ENCODE measurements at places on chromosomes 5 and 9. TPM values are rescaled to one million over a fixed set of nuclear protein-coding genes. Genes with fewer than 3 reads are reported as not detected.

DNA sequence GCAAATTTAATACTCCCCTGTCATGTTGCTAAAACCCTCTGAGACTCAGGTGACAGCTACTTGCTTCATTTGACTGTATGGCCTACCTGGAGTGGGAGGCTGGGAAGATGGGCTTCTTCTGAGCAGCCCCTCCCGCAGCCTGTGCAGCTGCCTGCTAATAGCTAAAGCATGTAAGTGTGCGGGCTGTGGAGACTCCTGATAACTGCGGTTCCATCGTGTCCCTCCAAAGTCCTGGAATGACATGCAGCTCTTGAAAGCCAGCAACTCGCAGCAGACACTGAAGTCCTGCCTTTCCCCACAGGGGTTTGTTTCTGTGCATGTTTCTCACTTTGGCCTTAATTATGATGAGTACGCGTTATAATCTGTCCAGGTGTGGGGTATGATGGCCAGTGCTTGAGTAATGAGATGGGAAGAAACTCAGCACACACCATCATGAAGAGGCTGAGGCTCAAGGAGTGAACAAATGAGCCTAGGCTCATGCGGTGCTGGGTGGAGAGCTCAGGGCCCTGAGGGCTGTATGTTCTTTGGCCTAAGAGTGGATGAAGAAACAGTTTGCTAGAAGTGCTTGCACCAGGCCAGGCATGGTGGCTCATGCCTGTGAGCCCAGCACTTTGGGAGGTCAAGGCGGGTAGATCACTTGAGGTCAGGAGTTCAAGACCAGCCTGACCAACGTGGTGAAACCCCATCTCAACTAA is 119.1 kb downstream of the DOCK2 start:
- no peak for DNase-seq

GRCh38 chr5:113397046-113397445 is 37.7 kb downstream of the TSSK1B start:
- no peak for DNase-seq

- no peak for DNase-seq
Measured at GRCh38 chr9:70403618-70404025, 10.8 kb downstream of the KLF9 start.

GRCh38 chr5:172973127-172973916 is 10.2 kb upstream of the ATP6V0E1 start:
- DNase-seq, result no peak

DNA sequence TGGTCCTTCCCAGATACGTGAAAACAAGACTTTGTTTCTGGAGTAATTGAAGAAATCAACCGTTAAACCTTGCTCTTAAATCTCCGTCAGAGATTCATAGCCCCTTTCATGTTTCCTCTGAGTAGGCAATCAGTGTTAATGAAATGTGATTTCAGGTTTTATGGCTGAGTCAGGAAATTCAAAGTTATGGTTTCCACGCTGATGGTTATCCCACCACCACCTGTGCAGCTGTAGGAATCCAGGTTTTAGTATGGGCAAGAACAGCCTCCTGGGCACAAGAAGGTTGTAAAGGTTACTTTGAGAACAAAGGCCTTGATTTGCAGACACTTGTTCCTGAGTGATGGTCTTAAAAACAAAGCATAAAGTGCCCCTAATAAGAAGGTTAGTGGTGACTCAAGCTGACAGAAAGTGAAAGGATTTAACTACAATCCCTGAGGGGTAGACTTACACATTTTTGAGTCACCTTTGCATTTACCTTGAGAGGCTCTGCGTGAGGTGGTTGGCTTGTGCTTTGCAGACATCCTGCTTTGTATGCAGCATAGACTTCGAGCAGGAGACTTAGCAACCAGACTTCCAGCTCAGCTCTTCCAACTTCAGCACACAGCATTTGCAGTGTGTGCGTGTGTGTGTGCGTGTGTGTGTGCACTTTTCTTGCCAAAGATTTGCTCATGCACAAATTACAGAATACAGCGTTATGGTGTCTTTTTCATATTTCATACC is 159.6 kb downstream of the TLE4 start:
- no peak for DNase-seq

DNA sequence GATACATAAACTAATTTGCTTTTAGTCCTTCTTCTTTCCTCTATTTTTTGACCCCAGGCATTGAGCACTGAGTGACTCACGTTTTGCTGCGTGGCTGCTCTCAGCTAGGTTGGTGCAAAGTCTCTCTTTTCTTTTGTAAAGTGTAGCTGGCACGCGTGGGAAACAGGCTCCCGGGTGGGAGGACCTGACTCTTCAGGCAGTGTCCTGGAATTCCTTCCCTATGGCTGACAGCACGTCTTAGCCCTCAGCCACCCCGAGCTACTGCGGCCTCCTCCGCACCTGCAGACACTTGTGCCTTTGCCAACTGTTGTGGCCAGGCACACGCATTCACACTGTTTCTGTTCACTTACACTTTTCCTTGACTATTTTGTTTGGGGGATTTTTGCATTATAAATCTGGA is 877 bp upstream of the SCGB3A1 start:
- no peak for DNase-seq

DNA sequence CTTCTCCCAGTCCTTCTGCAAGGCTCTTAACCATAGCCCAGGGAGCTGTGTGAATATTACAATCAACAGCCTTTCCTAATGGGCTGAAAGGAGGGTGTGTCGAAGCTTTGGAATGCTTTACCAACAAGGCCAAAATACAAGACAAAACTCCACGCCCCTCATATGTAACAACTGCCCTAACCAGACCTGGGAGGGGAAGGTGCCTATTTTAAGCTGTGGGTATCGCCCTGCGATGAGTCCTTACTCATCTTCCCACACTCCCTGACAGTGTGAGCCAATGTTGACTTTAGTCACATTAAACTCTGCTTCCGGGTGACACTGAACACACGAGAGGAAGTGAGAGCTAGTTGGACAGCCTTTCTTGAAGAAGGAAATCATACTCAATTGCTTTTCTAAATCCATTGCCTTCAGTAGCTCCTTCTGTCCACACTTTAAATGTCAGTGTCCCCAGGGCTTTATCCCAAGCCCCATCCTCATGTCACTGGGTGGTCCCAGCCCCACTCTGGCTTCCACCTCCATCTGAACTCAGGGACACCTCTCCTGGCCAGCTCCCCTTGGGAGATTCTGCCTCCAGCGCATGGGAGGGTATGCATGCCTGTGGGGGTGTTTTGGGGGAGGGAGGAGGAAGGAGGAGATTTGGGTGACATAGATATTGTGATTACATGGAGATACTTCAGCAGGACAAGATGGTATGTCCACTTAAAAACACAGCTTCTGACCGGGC is 6.5 kb upstream of the TBC1D9B start:
- DNase-seq, result no peak

The IRX4 gene
- not detected for total RNA-seq

The ADAMTS12 gene
- 1.7 TPM for total RNA-seq

The SPAG8 gene
- 6.4 TPM for total RNA-seq

Measured in ureter (tissue), 1 donor.